ENCODE measurements at places on chromosomes 3 and 15.

- H3K27ac ChIP-seq, result no peak overlapping the region
- no peak for DNase-seq
- H3K4me3 ChIP-seq, result no peak overlapping the region
- no peaks in the 10 kb centered on the region for H3K27me3 ChIP-seq
- peaks cover 12% of the 10 kb centered on the region for H3K4me1 ChIP-seq
- peaks cover 98% of the 10 kb centered on the region for H3K36me3 ChIP-seq
These were observed 15.2 kb downstream of the RAB11A start for GRCh38 chr15:65884511-65884910.

DNA sequence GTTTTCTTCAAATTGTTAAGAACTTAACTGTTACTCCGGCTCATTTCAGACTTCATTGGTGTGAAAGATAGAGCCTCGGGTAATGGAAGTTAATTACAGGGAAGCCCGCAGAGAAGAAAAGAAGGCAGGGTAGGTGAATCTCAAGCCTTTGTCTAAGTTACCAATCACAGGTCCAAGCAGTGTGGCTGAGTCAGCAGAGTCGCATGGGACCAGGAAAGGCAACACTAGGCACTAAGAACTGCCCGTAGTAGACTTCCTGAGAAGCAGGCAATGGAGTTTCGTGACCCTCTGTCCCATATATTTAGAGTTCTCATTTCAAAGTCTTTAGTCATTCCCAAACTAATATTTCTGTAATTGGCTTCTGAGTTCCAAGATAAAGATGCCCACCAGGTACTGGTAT, 122.9 kb upstream of the STT3B start:
- H3K27ac ChIP-seq, result no peak overlapping the region
- H3K27me3 ChIP-seq, result no peaks in the 10 kb centered on the region
- DNase-seq, result no peak
- peaks cover 12% of the 10 kb centered on the region for H3K4me1 ChIP-seq

DNA sequence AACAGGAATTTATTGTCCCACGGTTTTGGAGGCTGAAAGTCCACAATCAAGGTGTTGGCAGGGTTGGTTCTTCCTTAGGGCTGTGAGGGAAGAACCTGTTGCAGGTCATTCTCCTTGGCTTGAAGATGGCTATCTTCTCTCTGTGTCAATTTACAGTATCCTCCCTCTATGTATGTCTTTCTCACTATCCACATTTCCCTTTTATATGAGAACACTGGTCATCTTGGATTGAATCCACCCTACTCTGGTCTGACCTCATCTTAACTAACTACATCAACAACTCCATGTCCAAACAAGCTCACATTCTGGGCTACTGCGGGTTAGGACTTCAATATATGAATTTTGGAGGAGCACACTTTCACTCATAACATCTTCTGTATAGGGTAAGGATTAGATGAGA, 61.9 kb downstream of the CLDN1 start:
- H3K36me3 ChIP-seq, result no peaks in the 10 kb centered on the region
- no peak overlapping the region for H3K4me3 ChIP-seq
- H3K27ac ChIP-seq, result no peak overlapping the region
- H3K27me3 ChIP-seq, result no peaks in the 10 kb centered on the region
- no peaks in the 10 kb centered on the region for H3K4me1 ChIP-seq
- no peak for DNase-seq

DNA sequence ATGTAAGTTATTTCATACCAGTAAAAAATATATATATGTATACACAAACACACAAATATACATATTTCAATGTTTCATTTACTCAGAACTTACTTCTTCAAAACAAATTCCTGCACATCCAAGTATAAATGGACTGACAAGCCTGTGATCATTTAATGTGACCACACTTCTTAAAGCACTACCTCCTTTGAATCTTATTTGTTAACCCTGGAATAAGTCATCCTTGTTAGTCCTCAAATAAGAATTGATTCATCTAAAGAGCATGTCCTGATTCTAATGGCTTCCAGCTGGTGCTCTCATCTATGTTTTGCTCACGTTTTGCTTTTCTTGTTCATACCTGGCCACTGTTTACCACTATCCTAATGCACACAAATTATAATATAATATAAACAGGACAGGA, 103.9 kb upstream of the UBP1 start:
- no peak overlapping the region for H3K27ac ChIP-seq
- H3K27me3 ChIP-seq, result no peaks in the 10 kb centered on the region
- DNase-seq, result no peak

DNA sequence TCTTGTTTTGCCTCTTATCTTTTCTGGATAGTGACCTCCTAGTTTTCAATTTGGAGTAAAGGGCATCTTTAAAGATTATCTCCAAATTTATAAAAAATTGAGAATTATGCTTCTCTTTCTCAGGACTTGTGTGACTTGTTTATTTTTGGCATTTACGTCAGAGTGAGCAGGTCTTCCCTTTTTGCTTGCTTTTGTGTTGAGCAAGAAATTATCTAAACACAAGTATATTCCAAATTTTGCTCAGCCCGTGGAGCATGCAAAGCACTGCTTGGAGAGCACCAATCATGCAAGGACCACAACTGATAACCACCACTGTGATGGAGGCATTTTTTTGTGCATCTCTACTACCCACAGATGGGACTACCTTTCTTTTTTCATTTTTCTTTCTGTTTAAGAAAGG, 7.1 kb downstream of the SLC25A26 start:
- H3K27me3 ChIP-seq, result no peaks in the 10 kb centered on the region
- DNase-seq, result no peak
- no peak overlapping the region for H3K4me3 ChIP-seq
- no peaks in the 10 kb centered on the region for H3K4me1 ChIP-seq
- H3K27ac ChIP-seq, result no peak overlapping the region

DNA sequence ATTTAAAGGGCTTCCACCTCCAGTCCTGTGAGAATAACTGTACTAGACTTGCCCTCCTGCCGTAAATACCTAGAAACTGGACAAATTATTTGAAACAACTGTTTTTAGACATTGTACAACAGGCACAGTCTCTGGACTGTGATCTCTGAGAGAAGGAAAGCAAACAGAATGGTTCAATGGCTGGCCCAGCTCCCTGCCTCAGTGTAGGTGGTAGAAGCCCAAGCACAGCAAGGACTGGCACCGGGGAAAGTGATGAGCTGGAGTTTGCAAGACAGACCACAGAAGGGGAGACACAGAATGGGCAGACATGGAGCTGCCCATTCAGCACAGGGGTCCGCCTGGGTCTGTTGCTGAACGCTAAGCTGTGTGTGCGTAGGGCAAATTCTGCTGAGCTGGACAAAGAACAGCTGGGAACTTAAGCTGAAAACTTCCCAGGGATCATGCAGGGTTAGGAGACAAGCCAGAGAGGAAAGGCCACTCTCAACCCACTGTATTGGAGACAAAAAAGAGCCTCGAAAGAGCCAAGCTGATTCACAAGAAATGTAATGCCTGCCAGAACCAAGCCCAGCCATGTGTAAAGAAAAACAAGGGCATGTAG, 52.6 kb upstream of the SEC61A1 start:
- DNase-seq, result no peak
- no peaks in the 10 kb centered on the region for H3K36me3 ChIP-seq
- no peaks in the 10 kb centered on the region for H3K4me1 ChIP-seq
- no peak overlapping the region for H3K27ac ChIP-seq
- H3K4me3 ChIP-seq, result no peak overlapping the region

DNA sequence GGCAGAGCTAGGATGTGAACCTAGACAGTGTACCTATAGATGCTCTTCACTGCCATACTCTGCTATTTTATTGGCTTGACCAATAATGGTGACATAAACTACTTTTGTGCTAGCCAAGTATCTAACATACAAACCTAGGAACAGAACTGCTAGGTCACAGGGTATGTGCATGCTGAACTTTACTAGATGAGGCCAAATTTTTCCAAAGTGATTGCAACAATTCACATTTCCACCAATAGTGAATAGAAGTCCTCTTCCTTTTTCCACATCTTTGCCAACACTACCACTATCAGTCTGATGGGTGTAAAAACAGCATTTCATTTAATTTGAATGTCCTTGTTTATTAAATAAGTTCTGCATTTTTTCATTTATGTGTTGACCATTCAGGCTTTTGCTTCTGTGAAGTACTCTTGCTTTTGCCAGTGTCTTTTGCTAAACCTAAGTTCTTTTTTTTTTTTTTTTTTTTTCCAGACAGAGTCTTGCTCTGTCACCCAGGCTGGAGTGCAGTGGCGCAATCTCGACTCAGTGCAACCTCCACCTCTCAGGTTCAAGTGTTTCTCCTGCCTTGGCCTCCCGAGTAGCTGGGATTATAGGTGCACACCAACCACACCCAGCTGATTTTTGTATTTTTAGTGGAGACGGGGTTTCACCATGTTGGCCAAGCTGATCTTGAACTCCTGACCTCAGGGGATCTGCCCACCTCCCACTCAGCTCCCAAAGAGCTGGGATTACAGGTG, 54.1 kb downstream of the DCAF1 start:
- H3K27me3 ChIP-seq, result no peaks in the 10 kb centered on the region
- DNase-seq, result no peak
- H3K27ac ChIP-seq, result no peak overlapping the region
- no peaks in the 10 kb centered on the region for H3K4me1 ChIP-seq

GRCh38 chr3:64891021-64891420, 203.2 kb upstream of the ADAMTS9 start:
- peak overlapping the region; percentile 51 for H3K27ac ChIP-seq

- no peak for DNase-seq
- no peak overlapping the region for H3K27ac ChIP-seq
- no peaks in the 10 kb centered on the region for H3K27me3 ChIP-seq
- no peaks in the 10 kb centered on the region for H3K36me3 ChIP-seq
- no peak overlapping the region for H3K4me3 ChIP-seq
These were observed 8.9 kb downstream of the OR5AC2 start for GRCh38 chr3:98095882-98096281.

DNA sequence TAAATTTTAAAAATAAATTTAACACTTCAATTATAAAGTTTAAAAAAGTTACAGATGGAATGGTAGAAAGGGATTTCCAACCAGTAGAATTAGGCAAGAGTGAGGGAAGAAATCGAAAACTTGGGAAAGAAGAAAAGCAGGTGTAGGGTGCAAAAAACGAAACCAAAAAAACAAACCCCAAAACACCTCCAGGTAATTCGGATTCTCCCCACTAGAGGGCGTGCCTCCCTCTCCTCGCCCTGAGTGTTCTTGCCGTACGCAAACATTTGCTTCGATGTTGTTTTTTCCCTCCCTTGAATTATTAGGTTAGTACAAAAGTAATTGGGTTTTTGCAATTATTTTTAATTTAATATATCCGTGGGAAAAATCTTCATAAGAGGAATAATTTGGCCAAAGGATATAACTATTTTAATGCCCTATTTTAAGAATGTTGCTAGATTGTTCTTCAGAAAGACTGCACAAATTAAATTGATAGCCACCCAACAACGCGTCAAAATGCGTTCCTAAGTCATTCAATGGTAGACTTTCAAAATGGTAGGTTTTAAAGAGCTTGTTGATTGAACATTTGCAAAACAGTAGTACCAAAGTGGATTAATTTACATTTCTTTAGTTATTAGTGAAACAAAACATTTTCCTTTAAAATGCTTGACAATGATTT, 63.7 kb downstream of the SLC30A4 start:
- H3K4me3 ChIP-seq, result peak overlapping the region; percentile 52
- no peaks in the 10 kb centered on the region for H3K4me1 ChIP-seq
- no peaks in the 10 kb centered on the region for H3K36me3 ChIP-seq
- H3K27ac ChIP-seq, result no peak overlapping the region

DNA sequence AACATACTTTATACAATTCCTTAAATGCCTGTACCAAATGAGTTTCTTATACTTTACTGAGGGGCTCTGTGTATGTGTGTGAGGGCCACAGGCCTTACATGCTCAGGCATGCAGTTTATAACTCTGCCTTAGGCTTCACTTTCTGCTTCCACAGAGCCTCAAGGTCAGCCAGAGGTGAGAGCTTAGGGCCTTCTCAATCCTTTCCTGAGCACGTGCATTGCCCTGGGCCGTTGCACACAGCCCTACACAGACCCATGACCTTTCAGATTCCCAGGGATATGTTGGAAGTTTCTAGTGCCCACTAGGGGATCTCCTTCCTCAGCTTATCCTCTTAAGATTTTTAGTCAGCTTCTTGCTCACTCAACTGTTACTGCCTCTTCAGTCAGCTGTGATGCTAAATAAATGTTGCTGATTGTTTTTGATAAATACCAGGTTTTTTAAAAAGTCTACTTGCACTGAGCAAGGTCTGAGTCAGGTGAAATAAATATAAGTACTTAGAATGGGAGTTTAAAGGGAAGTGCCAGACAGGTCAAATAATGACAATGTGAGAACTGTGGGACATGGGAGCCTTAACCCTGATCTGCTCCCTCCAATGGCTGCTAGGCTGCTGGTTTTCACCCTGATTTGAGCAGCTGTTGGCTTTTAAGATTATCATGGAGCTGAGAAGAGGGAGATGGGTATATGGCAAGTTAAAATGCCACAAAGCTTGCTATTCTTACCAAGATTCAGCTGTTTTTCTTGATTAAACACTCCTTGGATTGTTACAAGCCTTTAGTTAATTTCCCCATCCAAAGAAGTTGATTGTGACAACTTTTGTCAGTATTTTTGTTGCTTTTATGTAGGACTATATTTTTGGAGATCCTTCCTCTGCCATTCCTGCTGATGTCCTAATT, 169.5 kb downstream of the PLD1 start:
- no peaks in the 10 kb centered on the region for H3K27me3 ChIP-seq
- H3K4me1 ChIP-seq, result no peaks in the 10 kb centered on the region
- H3K4me3 ChIP-seq, result no peak overlapping the region
- H3K36me3 ChIP-seq, result no peaks in the 10 kb centered on the region
- no peak for DNase-seq
- H3K27ac ChIP-seq, result peak overlapping the region; percentile 68

DNA sequence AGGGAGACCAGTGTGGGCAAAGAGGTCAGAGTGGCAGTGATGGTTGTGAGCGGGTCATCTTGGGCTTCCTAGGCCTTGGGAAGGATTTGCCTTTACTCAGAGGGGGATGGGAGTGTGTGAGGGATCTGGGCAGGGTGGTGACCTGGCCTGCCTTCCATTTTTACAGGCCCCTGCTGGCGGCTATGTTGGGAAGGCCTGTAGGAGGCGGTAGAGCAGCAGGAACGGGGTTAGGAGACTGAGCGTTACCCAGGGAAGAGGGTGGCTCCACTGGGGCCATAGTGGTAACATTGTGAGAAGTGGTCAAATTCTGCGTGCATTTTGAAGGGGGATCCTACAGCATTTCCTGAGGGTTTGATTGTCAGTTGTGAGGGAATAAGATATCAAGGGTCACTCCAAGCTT, 307.3 kb upstream of the CTDSPL start:
- no peak overlapping the region for H3K27ac ChIP-seq
- no peaks in the 10 kb centered on the region for H3K36me3 ChIP-seq
- no peak for DNase-seq
- no peak overlapping the region for H3K4me3 ChIP-seq
- H3K4me1 ChIP-seq, result peaks cover 2% of the 10 kb centered on the region
